NCI-H526 treated with DMSO at 0.1 percent for 48 hours (cell line): ENCODE measurements at places on chromosomes 1 and 21.

DNA sequence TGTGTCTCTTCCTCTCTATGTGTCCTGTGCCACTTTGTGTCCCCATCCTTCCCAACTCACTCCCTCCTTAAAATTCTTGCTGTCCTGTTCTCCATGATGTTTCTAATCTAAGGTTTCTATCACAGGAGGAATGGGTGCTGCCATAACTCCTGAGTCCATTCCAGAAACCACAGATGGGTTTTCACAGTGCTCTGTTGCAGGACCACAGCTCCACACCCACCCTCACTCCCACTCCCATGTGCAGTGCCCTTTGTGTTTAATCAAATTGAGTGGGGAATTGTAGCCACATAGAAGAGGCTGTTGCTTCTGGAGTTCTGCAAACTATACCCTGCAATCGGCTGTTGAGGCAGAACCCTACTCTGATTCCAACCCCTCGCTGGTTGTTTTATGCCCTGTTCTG lies 142.1 kb downstream of the SPATA46 start:
- no peak for DNase-seq

GRCh38 chr1:240462766-240463395 lies 149.1 kb downstream of the GREM2 start:
- no peak for DNase-seq

- DNase-seq, result no peak
These were observed 375.4 kb downstream of the COL11A1 start for GRCh38 chr1:102732927-102733326.

- no peak for DNase-seq
These were observed 10.6 kb downstream of the PADI1 start for GRCh38 chr1:17215545-17215890.

- DNase-seq, result no peak
These were observed 537.4 kb upstream of the RGS18 start for GRCh38 chr1:191620883-191621282.

DNA sequence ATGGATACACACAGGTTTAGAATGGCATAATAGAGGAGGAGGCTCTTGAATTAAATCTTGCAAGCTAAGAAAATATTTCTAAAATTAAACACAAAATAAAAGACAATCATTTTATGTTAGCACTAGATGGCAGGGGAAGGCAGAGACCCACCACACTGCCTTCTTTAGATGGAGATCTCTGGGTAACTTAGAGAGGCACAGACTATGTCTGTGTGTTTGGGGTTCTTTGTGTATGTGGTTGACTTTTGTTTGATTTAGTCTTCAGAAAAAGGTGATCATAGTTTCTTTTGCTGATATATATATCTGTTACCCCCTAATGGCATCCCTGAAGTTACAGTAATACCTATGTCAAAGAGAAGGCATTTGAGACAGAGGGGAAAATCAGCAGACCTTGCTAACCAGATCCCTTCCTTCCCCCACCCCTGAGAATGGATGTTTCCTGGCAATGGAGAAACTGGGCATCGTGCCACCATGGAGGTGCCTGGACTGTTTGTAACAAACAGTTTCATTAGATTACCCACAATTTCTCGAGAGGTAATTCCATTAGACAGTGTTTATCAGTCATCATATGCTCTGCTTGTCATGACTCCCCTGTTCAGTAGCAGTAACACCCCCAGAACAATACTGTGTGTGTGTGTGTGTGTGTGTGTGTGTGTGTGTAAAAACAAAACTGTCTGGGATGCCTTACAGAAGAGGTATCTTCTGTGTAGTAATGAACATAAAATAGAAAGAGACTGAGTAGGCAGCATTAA lies 228.3 kb upstream of the DEPDC1 start:
- DNase-seq, result no peak

GRCh38 chr21:41090981-41091380 lies 77.0 kb upstream of the BACE2 start:
- DNase-seq, result no peak

DNA sequence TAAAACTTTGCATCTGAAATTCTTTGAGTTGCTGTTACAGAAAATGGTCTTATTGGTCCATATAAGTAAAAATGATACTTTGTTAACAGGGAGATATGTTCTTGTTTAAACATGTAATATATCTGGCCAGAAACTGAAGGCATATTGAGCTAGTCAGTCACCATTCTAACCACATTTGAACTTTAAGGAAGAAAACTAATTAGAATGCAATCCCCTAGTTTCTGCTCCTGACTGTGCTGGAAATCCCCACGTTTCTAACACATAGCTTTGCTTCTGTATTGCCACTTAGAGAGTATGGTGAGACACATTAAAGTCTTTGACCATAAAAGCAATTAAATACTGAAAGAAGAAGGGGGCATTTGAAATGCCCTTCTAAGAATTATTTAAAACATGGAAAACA lies 32.1 kb upstream of the HIVEP3 start:
- DNase-seq, result no peak

GRCh38 chr1:171940368-171940767 lies 99.1 kb downstream of the DNM3 start:
- DNase-seq, result no peak

GRCh38 chr1:238071061-238071460 lies 180.3 kb upstream of the ZP4 start:
- DNase-seq, result no peak

- no peak for DNase-seq
These were observed 2.2 kb upstream of the ZBTB21 start for GRCh38 chr21:42012344-42012743.

DNA sequence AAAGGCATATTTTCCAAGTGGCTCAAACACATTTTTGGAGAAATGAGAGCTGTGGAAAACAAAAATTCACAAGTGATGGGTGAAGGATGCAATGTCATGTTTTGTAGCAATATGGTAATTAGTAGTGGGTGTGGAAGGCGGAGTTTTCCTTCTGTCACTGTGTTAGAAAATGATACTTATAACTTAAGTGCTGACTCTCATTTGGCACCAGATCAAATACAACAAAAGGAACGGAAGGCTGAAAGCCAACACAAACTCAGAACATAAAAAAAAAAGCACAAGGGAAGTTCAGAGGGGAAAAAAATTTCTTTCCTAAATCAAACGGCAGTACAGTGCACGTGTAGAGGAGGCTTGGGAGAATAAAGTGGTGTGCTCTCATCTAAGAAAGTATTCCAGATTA lies at the start of gene TNFSF18:
TSS of gene TNFSF18 (minus strand) at position 77 of the 400 bp plus-strand sequence. CDS start at position 32, 45 bp downstream.
- DNase-seq, result no peak

DNA sequence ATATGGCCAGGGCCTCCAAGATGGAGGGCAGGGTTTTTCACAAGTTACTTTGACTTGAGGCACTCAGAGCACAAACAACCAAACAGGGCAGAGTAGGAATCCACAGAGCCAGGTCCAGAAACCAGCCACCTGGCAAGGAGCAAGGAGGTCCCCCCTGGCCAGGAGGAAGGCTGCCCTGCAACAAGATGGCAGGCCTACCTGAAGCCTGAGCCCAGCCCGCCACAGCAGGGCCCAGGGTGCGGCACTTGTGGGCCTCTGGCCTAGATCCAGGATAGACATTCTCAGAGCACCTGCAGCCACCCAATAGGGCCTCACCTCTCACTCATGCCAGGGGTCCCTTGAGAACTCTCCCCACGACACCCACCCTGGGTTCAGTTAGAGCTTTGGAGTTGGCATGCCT lies 11.5 kb downstream of the SH3BGRL3 start:
- DNase-seq, result no peak

GRCh38 chr1:227774051-227774731 lies 39.0 kb downstream of the SNAP47 start:
- DNase-seq, result no peak

- DNase-seq, result no peak
These were observed 26.7 kb upstream of the TP53BP2 start for GRCh38 chr1:223872308-223872901.

DNA sequence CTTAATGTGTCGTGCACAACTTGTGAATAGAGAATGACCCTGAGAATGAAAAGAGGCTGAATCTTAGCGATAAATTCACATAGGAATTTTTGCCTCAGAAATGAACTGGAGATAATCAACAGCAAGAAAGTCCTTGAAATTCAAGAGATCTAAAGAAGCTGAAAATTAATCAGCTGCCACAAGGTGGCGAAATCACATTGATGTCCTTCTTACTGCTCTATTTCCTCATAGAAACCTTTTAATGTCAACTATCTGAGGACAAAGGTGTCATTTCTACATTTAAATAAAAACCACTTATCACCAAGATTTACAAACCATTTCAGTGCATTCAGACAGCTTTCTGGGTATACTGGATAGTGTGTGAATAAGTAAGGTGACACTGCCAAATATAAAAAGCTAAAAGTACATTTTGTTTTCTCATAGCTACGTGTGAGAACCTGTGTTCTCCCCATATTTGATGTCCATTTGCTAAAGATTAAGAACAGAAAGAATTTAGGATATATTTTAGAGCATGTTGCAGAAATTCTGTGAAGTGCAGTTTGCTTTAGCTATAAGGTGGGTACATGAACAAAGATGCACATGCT lies 485.3 kb upstream of the PTBP2 start:
- DNase-seq, result peak; percentile 33

- no peak for DNase-seq
These were observed 6.2 kb downstream of the ZNF691 start for GRCh38 chr1:42852608-42852980.

GRCh38 chr21:29326914-29327554 lies 28.3 kb downstream of the BACH1 start:
- DNase-seq, result no peak

GRCh38 chr1:151546011-151546925 lies 6.2 kb downstream of the TUFT1 start:
- no peak for DNase-seq

GRCh38 chr1:108045460-108045859 lies 80.5 kb upstream of the VAV3 start:
- DNase-seq, result no peak
